ENCODE measurements at places on chromosomes 1 and 21.

GRCh38 chr1:207001492-207002245 lies 30.9 kb downstream of the C1orf116 start:
- no peak for DNase-seq

- DNase-seq = peak; percentile 62
Measured at GRCh38 chr1:155003766-155004351, 1.3 kb downstream of the ZBTB7B start.

GRCh38 chr1:206516728-206516990 lies 9.3 kb downstream of the RASSF5 start:
- DNase-seq = no peak

DNA sequence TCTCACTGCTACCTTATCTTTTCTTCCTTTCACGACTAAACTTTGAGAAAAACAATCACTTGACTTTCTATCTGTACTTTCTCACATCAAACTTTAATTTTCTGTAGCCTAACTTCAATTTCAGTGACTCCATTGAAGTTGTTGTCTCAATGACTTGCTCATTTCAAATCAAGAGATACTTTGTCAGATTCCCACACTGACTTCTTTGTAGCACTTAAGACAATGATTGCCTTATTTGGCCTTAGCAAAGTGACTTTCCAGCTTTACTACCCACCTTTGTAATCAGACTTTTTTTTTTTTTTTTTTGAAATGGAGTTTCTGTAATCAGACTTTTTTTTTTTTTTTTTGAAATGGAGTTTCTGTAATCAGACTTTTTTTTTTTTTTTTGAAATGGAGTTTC lies 37.0 kb downstream of the AGO4 start:
- DNase-seq = no peak

DNA sequence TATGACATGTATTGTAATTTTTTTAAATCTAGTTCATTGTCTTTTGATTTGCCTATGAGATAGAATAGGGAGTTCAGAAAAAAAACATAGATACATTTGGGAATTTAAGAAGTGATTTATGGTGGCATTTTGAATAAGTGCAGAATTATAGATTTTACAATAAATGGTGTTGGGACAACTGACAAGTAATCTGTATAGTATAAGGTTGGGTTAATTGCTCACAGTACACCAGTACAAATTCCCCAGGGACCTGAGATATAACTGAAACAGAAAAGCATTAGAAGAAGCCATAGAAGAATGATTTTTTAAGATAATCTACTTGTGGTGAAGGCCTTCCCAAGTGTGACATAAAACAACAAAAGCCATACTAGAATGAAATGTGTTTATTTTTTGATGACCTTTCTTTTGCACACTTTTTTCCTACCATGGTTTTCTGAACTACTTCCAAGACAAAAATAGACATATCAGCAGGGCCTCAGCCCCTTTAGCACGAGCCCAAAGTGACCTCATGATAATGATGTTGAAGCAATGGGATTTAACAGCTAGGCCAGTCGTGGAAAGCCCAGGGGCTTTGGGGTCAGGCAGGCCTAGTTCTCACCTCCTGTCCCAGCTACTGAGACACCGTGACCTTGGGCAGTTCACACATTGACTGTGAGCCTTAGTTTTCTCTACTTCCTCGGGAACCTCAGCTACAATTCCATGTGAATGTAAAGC lies 87.4 kb downstream of the GREM2 start:
- no peak for DNase-seq

GRCh38 chr1:228963795-228964177 lies 228.5 kb downstream of the RHOU start:
- no peak for DNase-seq

GRCh38 chr1:204181116-204181515 lies 15.0 kb upstream of the REN start:
- DNase-seq = no peak

DNA sequence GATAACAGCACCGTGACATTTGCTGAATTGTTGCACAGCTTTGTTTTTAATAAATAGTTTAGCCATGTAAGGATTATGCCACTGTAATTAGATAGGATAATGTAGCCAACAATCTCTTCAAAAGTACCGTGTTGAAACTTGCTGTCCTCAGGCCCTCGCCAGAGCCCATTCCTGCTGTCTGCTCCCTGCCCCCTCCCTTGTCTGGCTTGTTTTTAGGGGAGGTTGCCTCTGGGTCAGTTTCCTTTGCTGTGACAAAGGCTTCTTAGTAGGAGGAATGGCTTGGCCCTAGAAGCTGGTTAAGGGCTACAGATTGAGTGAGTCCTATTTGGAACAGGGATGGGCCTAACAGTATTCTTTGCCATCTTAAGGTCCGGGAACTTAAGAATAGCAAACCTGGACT lies 107.9 kb downstream of the LMO4 start:
- DNase-seq = peak; percentile 3

DNA sequence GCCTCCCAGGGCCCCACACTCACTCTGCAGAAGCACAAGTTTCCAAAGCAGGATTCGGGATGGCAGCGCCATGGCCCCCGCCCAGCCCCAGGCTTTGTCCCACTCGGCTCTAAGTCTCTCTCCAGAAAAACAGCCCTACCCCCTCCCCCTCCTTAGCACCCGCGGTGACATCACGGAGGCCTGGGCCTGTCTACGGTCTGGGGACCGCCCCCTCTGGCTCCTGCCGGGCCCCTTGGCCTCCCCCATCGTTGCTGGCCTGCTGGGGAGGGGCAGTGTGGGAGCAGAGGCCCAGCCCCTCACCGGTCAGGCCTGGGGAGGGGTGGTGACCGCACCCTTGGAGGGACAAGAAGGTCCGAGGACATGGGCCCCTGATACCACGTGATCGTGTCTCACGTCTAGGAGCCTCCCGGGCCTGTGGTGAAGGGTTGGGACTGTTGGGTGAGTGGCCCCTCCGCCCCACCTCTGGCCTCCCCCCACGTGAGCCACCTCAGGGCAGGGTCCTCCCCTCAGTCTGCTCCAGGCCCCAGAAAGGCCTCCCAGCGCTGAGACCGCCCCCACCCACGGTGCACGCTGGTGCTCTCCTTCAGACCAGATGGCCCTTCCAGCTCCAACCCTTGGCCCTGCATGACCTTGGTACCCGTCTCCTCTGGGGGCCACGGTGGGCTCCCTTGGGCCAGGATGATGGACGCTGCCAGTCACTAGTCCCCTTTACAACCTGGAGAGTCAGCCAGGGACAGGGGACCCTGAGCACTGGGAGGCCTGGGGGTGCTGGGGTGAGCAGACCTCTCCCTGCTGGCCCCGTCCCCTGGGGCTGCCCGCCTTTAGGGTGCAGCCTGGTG lies at the start of gene MXRA8:
Gene MXRA8 (minus strand): TSS at position 123 of the 839 bp plus-strand sequence. CDS start 51 bp downstream, at position 72.
- DNase-seq = peak; percentile 95

All from astrocyte of the hippocampus (primary cell).